ENCODE measurements at places on chromosomes 1 and 21.

DNA sequence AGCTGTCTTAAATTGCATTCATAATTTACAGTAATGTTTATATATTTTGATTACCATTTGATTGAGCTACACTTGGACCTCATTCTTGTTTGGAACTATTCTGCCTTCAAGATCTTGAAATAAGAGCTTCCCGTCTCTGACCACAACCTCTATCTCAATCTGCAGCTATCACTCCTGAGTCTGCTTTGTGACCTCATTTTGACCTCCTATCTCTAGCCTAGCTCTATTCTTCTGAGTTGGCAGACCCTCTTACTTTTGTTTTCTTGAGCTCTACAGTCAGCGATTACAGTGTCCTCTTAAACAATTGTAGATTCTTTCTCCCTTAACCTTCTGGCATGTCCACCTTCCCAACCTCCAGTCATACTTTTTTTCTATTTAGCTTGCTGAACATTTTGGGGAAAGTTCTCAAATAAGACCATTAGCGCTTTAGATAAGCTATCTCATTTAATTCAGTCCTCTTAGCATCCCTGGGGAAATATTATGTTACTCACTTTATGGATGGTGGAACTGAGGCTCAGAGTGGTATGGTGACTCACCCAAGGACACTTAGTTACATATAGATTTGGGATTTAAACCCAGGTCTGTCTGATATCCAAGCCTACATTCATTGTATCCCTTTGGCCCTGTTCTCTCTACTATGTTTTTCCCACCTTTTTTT lies 19.1 kb downstream of the RPAP2 start:
- DNase-seq = no peak

GRCh38 chr1:181264821-181265220 lies 176.3 kb downstream of the IER5 start:
- no peak for DNase-seq

- DNase-seq = no peak
These were observed 25.7 kb upstream of the ATP2B4 start for GRCh38 chr1:203600782-203601513.

- DNase-seq = no peak
These were observed 1083.1 kb downstream of the PLA2G4A start for GRCh38 chr1:187911820-187912219.

DNA sequence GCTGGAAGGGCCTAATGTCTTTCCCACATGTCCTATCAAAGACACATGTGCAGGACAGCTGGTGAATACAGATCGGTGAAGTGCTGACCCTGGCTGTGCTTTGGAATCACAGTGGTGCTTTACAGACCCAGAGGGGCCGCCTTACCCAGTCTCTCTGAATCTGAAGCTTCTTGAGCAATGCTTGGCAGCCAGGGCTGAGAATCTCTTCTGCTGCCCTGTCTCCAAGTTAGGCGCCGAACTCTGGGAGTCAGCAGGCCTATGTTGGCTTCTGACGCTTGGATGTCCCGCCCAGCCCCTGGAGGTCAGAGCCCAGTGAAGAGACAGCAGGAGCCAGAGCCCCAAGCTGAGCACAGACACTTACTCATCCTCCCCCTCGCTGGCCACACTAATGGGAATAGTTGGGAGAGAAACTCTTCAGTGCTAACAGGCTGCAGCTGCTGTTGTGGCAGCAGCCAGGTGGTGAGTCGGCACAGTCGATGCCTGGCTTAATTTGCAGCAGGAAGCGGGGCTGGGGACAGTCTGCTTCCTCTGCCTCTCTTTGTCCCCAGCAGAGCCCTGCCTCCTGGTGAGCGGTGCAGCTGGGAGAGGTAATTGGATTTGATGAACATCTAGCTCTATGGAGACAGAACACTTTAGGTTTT lies 68.1 kb downstream of the URB2 start:
- peak; percentile 93 for DNase-seq

DNA sequence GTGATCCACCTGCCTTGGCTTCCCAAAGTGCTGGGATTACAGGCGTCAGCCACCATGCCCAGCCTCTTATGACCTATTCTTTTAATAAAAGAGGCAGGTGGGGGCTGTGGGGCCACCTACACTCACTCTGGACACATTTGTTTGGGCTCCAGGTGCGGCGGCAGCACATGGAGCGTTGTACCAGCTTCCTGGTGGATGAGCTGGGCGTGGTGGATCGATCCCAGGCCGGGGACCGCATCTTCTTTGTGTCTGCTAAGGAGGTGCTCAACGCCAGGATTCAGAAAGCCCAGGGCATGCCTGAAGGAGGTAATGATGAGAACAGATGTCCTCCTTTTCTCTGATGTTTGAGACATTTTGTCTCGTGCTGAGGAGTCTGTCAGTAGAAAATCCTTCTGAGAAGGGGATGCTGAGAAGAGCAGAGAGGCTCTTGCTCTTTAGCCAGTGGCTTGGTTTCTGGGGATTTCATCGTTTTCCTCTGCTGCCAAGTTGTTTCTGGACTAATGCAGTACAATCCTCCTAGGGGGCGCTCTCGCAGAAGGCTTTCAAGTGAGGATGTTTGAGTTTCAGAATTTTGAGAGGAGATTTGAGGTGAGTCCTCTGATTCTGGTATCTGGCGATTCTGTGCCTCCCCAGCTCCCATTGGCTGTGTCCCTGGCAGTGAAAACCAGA lies 17.9 kb upstream of the MIIP start:
- no peak for DNase-seq

DNA sequence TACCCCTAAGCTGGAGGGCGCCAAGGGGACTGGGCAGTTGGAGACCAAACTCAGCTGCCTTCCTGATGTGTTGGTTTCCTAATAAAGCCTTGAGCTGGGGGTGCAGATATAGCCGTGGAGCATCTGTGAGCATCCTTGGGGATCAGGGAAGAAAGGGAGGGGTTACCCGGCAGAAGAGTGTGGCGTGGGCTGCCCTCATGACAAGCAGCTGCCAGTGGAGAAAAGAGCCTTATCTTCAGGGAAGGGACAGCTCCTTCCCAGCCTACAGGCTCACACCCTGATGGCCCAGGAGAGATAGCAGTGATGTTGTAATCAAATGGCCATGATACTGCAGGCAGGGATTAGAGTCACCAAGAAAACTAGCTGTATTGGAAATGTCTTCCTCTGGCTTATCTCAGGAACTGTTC lies 10.8 kb upstream of the NFASC start:
- DNase-seq = no peak

DNA sequence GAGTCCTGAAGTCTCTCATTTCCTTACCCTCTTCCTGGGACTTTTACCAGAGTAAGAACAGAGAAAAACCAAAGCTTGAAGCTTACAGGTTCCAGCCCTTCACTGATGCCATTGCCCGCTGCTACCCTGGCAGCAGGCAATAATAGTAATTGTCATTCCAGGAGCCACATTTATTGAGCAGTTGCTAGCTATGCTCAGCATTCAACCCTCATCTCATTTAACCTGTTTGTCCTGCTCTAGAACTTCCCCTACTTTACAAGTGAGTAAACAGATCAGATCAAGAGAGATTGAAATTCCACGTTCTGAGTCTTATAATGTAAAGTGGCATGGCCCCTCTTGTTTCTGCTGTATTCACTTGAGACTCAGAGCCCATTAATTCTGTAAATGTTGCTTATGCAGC lies 80.4 kb downstream of the ATP1A1 start:
- DNase-seq = no peak

- no peak for DNase-seq
These were observed 14.8 kb downstream of the MFSD2A start for GRCh38 chr1:39969531-39970270.

- peak; percentile 81 for DNase-seq
These were observed 14.1 kb downstream of the C1orf87 start for GRCh38 chr1:60059468-60059867.

DNA sequence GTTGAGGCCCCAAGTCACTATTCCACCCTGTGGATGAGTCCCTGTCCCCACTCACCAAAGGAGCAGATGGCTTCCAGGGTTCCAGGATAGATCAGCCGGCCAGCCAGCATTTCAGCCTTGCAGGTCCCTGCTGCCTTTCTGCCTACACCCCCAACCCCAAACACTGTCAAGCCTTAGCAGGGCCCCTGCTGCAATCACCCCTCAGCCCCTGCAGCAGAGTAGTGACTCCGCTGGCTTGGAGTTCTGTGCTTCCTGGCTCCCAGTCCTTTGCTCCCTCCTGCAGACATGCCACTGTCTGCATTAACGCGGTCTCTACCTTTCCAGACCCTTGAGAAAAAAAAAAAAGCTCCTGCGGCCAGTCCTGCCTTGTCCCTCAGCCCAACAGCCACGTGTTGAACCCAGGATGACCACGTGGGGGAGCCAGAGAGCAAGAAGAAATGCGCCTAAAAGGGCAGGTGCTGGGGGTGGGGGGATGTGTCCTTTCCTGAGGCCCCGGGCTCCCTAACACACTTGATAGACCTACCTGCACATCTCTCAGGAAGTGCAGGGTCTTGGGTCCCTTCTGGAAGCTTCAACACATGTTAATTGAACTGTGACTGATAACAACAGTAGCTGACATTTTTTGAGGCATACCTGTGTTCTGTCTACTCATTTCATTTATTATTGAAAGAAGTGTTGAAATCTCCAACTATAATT lies 37.4 kb downstream of the RASSF5 start:
- DNase-seq = peak; percentile 80

GRCh38 chr21:36699546-36700294 lies 805 bp downstream of the SIM2 start:
- DNase-seq = no peak

DNA sequence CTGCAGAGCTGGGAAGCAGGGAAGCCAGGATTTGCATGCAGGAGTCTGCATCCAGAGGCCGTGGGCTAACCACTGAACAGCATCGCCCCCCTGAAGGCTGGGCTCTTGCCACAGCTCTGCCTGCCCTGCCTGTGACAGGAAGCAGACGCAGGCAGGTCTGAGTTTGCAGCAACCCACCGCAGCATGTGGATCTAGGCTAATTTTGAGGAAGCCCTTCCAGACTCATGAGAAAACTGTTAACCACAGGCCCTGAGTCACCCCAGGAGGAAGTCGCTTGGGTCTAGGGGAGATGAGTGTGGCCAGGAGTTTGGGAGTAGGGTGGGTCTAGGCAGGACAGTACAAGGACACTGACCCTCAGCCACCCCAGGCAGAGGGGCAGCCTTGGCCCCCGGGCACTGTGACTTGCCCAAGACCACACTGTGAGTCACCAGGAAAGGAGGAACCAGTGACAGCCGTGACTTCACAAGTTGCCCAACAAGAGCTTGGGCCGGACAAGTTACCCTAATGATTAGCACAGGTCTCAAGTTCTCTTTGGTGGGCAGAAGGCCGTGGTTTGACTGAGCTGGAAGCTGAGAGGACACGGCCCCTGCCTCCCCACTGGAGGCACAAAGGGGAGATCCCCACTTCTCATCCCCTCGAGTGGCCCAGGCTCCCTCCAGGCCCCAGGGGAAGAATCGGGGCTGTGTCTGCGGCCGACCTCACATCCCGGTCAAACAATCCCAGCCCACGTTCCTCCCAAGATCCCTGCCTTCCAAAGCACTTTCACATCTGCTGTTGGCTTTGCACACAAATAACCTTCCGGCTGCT lies 826 bp downstream of the LAPTM5 start:
- DNase-seq = no peak

- no peak for DNase-seq
These were observed 61.7 kb downstream of the TSEN15 start for GRCh38 chr1:184113251-184113650.

GRCh38 chr1:56190806-56191365 lies 388.5 kb downstream of the PLPP3 start:
- no peak for DNase-seq

DNA sequence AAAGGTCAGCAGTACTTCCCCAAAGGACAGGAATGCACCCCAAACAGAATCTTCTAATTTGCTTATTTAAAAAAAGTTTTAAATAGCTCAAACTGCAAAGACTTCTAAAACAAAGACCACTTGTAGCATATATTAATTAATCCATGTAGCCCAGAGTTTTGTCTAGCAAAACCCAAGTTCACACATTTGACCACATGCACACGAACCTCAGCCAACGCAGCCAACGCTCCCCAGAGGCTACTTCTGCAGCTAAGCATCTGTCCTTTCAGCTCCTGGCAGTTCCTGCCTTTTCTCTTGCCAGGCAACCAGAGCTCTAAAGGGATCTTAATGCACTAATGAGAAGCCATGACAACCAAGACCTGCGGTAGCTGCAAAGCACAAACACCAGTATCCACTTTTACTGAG lies 89.6 kb downstream of the RERE start:
- no peak for DNase-seq

DNA sequence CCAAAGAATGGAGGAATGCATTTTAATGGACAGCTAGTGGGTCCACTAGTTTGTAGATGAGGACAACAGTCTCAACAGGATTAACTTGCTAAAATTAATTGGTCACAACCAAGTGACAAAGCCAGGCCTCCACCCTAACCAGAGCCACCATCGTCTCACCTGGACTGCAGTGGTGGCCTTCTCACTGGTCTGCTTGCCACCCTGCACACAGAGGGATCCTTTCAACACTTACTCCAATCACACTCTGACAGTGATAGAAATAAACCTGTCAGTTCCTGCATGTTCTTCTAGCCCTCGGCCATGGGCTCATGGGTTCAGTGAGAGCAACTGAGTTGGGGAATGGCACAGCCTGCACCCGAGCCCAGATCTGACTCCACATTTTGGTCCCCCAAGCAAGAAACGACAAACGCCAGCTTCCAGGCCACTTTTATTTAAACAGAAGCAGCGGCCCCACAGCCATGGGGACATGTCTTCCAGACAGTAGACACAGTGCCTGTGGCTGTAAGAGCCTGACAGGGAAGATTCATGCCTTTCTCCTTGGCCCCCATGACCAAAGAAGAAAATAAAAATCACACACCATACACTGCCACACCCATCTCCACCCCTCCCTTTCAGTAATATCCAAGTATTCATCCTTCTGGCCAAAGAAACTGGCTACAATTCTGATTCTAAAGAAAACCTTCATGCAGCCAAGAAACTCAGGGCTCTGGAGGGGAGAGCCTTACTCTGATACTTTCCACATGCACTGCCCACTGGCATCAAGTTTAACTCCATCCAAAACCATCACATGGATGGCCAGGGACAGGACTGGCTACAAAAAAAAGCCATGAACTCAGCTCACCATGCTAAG lies 37.6 kb downstream of the DHCR24 start:
- DNase-seq = no peak

DNA sequence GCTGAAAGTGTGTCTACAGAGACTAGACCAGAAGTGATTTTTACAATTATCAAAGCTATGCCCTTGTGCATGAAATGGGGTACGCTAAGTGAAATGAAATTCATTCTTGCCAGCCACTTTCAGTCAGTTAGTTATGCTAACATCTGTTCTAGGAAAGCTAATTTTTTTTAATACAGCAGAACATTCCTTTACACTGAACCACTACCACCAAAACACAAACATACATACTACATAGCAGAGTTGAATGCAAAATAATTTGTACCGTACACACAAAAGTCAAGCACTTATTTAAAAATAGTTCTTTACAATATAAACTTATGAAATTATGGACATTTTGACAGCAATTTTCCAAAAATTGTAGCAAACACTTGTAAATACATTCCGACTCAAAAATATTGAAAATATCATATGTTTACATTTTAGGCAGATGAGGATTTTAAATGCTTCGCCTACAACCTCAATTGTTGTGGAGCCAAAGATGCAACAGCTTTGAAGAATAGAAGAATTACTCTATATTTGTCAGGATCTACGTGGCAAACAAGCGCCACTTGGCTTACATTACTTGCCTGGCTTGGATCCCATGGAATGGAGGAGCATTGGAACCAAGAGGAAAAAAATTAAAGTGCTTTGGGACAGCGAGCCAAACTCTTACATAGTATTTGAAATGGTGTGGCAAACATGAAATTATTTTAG lies 30.6 kb downstream of the WLS start:
- DNase-seq = no peak
